ENCODE measurements at places on chromosomes 5 and 9.

- DNase-seq, result no peak
Observed at GRCh38 chr9:124122321-124122720, 110.8 kb downstream of the LHX2 start.

- DNase-seq, result no peak
Observed at GRCh38 chr5:147689426-147689825, 93.1 kb downstream of the JAKMIP2 start.

DNA sequence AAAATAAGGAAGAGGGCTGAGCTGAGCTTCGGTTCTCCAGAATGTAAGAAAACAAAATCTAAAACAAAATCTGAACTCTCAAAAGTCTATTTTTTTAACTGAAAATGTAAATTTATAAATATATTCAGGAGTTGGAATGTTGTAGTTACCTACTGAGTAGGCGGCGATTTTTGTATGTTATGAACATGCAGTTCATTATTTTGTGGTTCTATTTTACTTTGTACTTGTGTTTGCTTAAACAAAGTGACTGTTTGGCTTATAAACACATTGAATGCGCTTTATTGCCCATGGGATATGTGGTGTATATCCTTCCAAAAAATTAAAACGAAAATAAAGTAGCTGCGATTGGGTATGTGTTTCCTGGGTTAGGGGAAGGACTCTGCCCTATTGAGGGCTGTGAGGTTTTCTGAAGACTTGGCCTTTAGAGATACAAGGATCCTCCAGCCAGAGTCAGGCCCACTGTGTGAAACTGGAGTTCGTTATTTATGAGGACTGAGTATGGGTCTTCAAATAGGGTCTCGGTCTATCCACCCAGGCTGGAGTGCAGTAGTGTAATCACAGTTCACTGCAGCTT is 3.8 kb downstream of the EGR1 start:
- DNase-seq, result no peak

- no peak for DNase-seq
Observed at GRCh38 chr5:91424638-91425436, 41.7 kb upstream of the ARRDC3 start.

DNA sequence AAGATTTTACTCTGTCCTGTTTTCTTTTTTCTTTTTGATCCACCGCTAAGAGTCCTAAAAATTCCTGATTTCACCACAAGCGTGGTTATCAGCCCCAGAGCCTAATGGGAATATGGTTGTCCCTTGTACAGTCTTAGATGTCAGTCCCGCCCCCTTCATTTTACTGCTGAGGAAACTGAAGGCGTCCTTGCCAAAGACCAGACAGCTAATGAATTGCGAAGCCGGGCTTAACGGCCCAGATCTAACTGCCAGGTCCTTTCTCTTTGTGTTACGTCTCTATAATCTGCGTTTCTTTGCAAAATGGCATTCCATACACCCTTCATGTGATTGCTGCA is 497 bp downstream of the NSA2 start:
- DNase-seq, result no peak

DNA sequence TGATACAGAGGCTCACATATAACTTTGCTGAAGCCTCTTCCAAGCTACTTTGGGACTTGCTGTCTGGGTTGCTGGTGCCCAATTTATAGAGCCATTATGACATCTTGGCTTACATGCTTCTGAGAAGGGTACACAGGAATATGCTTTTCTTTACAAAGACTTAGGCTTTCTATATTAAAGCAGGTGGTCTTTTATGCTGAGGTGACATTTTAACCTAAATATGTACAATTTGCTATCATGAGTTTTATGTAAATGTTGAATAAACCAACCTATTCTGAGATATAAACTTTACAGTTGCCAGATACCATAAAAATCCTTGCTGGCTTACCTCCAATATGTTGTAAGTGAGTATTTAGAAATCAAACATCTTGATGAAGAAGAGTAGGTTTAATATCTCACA is 509.2 kb upstream of the CHD1 start:
- DNase-seq, result no peak

DNA sequence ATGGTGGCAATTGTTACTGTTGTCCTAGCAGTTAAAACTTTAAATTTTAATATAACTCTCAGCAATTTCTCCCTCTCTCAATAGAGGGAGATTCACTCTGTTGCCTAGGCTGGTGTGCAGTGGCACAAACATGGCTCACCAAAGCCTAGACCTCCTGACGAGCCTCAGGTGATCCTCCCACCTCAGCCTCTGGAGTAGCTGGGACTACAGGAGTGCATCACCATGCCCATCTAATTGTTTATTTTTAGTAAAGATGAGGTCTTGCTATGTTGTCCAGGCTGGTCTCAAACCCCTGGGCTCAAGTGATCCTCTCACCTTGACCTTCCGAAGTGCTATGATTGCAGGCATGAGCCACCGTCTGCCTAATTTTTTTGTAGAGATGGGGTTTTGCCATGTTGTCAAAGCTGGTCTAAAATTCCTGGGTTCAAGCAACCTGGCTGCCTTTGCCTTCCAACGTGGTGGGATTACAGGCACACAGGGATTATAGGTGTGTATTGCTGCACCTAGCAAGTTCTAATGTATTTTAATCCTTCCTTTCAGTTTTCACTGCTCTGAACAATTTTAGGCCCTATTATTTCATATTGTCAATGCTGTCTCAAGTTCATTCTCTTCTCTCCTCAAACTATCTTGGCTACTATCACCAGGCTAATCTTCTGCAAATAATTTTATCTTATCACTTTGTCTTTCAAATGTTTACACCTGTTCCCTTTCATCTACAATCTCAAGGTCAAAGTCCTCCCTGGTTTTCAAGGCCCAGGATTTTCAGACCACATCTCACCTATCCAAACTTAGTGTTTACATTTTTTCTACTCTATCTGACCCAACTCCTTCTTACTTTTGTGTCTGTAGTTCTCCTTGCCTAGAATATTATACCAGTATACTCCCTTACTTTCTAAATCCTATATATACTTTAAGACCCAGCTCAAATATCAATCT is 18.9 kb downstream of the ALDH1A1 start:
- DNase-seq, result no peak

- no peak for DNase-seq
Observed at GRCh38 chr5:112641515-112642110, 96.1 kb upstream of the APC start.

DNA sequence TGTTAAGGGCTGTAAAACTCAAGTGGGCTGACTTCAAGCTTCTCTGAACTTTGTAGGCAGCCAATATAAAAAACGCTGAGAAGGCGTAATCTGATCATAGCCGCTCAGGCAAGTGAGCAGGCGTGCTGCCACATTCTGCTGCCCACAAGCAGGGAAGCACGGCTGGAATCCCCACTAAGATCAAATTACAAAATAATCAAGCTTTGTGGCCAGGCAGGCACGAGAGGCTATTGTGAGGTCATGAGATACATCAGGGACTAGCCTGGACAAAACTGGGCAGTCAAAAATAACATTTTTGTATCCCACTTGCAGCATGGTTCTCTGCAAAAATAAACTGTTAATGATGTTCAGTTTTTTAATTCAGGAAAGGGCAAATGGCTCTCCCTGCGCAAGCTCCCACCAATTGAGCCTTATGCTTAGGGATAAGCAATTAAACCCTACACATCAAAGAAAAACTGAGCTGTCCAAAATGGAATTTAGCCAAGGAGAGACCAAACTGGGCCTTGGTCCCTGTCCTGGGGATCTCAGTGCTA is 64.0 kb downstream of the POU5F2 start:
- DNase-seq, result peak; percentile 17

DNA sequence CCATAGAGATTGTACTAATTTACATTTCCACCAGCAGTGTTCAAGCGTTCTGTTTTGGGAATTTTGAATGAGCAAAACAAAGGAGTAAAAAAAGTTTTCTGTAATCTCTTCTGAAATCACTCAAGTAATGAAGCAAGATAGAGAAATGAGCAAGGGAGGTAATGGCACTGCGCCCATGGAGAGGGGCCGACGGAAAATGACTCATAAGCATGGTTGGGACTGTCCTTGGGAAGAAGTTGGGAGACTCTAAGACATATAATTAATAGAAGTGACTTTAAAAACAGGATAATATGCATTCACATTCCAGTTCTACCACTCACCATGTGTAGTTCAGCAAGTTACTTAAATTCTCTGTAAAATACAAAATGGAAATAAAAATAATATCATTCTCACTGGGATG is 62.5 kb upstream of the C5orf46 start:
- no peak for DNase-seq

DNA sequence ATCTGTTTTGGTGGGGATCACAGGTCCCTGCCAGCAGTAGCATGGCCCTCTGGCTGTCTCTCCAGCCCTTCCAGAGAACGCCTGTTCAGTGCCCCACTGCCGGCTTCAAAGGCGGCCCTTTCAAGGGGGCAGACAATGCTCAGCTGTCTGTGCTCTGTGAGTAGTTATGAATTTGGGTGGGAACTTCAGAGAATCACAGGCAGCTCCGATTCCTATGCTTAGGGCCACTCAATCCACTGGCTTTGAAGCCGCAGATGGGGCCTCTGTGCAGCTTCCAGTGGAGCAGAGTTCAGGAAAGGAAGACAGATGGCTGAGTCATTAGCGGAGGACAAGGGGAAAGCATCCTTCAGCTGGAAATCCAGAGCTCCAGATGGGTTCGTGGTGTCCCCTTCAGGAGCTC is 42.4 kb downstream of the NKX2-5 start:
- DNase-seq, result no peak

- DNase-seq, result peak; percentile 89
Observed at GRCh38 chr5:132495667-132496190, 5.2 kb upstream of the IRF1 start.

GRCh38 chr9:73039271-73040263 is 86.7 kb upstream of the ALDH1A1 start:
- DNase-seq, result no peak

- no peak for DNase-seq
Observed at GRCh38 chr5:158451203-158451992, 592.5 kb upstream of the CLINT1 start.

DNA sequence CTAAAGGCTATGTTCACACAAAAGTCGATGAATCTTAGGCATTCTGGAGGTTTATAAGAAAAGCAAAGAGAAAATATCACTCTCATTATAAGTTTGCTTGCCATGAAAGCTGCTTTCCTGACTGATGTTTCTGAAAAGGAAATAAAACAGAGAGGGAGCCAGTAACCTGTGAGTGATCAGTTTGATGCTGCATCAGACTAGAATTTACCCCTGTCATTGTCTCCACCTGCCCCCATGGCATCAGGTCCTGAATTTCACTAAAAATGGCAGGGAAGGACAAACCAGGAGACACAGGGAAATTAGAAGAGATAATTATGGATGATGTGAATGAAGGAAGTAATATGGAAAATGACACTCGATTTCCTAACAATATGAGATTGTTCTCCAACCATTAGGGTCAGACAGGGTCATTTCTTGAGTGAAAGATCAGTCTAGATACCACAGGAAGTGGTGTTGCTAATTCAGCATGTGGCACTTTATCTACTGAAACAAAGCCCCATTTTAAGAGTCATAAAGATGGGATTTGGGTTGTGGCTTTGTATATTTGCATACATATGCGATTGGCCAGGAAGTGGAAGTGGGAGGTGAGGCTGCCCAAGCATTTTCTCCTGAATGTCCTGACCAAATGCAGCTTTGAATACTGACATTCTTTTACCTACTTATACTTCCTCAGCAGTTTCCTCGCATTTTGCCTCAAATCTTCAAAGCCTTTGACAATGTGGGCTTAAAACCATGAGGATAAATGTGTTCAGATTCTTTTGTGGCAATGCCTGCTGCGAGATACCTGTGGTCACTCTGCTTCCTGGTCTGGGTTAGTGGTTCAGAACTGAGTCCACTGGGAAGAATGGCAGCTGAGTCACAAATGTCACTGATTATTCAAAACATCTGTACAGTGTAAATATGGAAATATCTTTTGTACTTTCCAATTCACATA is 29.7 kb downstream of the MEGF10 start:
- DNase-seq, result no peak

GRCh38 chr5:157734436-157734835 is 3.2 kb downstream of the THG1L start:
- DNase-seq, result no peak

DNA sequence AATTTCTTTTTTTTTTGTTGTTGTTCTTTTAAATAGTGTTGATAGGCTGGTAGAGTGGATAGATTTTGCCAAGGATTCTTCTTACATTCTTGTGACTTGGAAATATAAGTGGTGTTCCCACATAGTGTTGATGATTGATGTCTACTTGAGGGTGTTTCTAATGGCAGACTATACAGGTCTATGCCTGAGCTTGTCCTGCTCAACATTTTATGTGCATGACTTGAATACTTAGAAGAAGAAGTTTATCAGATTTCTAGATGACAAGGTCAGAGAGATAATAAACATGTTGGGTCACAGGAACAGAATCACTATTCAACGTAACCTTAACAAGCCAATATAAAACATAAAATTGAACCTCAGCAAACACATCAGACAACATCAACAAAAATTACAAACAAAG is 24.2 kb downstream of the XRCC4 start:
- no peak for DNase-seq

- no peak for DNase-seq
Observed at GRCh38 chr5:109825450-109825849, 135.7 kb downstream of the MAN2A1 start.

DNA sequence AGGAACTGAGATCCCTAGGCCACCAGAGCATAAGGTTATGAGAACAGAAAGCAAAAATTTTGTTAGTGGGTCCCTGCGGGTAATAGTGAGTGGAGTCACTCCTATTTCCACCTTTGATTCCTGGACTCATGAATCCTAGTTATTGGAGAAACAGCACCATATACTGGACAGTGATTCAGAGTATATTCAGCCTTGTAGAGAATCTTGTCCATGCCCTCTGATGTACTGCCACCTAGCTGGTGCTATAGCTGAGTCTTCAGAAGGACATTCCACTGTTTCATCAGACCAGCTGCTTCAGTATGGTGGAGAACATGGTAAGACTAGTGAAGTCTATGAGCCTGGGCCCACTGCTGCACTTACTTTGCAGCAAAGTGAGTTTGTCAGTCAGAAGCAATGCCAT is 25.0 kb upstream of the ITGA2 start:
- no peak for DNase-seq

- DNase-seq, result no peak
Observed at GRCh38 chr5:151243127-151243526, 9.9 kb upstream of the GM2A start.

- DNase-seq, result no peak
Observed at GRCh38 chr5:169796731-169797130, 159.7 kb downstream of the DOCK2 start.

DNA sequence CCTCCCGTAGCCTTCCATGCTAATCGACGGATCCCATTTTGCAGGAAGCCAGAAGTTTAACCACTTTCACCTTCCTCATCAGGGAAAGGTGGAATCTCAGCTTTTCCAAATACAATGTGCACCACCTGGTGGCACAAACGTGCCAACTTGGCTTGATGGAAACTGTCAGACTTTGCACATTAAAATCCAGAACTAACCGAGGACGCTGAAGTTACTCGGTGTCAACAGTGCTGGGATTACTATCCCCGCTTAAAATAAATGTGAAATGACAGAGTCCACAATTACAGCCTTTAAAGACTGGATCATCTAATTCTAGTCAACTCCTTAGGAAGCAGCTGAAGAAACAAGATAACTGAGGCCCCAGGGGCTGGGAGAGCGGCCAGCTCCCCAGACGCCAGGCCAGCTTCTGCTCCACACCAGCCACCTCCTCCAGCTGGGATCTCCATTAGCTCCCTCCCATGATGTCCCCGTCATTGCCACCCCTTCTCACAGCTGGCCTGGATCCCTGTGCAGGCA is 50.1 kb upstream of the RETREG1 start:
- no peak for DNase-seq
